ENCODE measurements at places on chromosomes 4 and X.

DNA sequence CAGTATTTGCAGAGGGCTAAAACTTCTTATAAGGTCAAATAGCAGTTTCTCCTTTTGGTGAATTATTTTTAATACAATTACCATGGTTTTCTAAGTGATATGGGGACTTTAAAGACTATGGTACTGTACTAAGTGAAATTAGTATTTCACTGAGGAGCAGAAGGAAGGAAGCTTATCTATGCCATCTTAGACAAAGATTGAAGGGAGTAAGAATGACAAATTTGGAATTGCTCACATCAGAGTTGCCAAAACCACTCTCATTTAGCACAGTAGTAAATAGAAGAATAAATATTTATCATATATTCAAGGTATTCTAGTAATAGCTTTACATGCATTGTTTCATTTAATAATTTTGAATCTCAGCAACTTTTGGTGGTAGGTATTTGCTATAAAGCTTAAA, 30.4 kb downstream of the SULT1B1 start:
- DNase-seq = no peak

DNA sequence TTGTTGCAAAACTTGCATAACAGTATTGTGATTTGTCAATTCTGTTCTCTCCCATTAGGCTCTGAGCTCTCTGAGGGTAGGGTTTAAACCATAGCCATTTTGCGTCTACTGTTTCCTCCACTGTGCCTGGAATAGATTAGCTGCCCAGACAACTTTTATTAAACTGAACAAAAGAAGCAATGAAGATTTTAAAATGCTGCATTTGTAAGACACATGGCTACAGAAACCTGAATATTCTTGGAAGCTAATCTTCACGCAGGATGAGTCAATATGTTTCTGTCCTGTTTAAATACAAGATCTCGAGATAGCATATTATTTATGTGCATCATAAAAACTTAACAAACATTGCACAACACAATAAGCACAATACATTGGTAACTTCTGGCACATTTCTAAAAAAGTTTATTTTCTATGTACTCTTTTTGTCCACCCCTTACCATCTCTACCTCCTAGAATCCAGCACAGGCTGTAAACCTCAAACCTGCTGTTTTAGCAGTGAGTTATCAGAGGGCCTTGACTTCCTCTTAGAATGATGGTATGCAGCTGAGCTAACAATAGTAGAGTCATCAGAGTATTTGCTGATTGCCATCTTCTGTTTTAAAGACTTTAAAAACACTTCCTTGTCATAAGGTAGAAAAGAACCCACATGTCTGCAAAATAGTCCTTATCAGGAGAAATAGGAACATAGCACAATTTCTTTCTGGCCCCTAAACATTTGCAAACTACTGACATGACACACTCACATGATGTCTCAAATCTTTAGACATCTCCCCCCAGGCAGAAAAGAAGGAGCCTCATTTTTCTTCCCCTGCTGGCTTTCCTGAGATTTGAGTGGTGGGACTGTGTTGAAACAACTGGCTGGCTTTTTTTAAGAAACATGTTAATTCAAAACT, 10.6 kb upstream of the CCNG2 start:
- DNase-seq = no peak

DNA sequence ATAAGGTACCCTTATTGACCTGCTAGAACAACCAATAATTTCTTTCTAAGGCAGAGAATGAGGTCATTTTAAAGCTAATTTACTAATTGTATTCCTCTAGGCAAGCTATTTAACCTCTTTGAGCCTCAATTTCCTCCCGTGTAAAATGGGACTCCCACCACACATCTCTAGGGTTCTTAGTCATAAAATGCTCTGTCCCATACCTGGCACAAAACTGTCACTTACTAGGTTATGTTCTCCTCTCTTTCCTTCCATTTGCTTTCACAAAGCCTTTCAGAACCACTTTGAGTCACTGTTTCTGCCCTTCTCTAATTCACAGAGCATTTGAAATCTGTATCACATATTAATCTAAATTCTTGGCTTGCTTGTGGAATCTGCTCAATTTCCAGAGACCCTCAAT, 2.4 kb upstream of the GPR82 start:
- DNase-seq = no peak

- DNase-seq = no peak
Measured at GRCh38 chr4:103400405-103400804, 202.3 kb upstream of the CENPE start.

DNA sequence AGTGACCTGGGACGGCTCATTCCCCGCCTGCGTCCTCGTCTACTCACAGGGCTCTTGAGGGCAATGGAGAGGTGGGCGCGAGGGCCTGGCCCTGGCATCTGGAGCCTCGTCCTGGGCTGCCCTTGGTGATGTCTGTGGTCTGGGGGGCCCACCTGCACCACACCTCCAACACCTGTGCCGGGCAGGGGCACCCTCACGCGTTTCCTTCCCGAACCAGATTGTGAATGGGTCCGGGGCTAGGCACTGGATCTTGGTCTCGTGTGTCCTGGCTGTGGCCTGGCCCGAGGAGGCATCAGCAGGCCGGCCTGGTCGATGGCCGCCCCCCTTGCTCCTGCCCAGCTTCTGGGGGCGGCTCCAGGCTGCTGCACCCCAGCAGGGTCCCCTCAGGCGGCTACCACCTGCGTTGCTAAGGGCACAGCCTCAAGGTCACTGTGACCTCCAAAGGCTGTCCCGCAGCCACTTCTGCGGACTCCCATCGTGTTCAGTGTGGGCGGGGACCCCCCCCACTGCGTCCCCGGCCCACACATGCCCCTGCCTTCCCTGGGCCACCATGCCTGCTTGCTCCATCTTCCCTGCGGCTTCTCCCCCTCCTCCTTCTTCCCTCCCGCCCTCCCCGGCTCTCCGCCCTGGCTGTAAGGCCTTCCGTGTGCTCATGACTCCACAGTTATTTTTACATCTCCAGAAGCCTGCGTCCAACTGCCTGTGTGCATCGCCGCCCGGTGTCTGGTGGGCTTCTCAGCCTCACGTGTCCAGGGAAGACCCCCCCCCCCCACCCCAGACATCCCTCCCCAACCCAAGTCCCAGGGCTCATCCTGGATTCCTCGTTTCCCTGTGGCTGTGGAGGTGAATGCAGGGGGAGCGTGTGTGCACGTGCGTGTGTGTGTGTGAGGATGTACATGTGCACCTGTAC, 3.8 kb downstream of the DOK7 start:
- DNase-seq = no peak

GRCh38 chrX:144732588-144732987, 514.7 kb upstream of the SPANXN1 start:
- no peak for DNase-seq

DNA sequence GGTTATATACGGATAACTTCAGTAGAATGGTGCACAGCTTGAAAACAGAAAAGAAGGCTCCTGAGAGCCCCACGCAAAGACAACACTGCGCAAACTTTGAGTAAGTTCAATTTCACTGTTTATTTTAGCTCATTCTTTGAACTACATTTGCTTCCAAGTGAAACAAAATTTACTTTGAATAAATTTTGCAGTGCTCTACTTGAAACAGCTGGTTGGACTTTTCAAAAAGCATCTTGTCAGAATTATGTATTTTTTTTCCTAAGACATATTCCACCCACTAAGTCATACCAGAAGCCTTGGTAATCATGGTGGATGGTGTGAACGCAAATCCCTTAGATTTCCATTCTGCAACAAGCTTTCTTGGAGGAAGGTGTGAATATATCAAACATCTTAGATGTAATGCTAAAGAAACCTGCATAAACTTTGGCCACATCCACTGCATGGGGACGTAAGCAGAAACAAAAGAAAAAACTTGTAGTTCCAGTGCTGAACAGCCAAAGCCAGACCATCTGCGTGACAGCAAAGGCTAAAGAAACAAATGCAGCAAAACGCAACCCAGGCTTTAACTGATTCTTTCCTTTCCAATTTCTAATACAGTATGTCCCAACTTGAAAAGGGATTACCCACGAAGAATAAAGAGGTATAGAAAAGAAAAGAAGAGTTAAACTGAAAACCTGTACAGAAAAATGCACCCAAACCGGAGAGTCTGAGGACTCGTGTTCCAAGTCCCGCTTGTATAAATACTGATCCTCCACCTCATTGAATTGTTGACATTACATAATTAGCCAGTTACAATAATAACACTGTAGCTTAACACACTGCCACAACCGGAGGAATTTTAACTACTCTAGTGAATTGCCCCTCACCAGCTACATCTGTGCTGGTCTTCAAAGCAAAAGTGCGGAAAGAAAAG, 90.9 kb downstream of the SH3RF1 start:
- DNase-seq = no peak
